Glomerular endothelial cell (primary cell): ENCODE measurements at places on chromosomes 16 and 17. TPM values are rescaled to one million over a fixed set of nuclear protein-coding genes. Genes with fewer than 3 reads are reported as not detected.

SALL1 gene
- 1.5 and 2.9 TPM in 2 replicates for total RNA-seq

DDX28 gene
- total RNA-seq: 5.3 and 7.5 TPM in 2 replicates

IRX3 gene
- total RNA-seq: 2.4 and 3.0 TPM in 2 replicates

CCDC47 gene
- total RNA-seq: 31.3 and 70.1 TPM in 2 replicates

RHBDF1 gene
- 46.6 and 75.5 TPM in 2 replicates for total RNA-seq

AXIN2 gene
- total RNA-seq: 0.93 and 1.6 TPM in 2 replicates
